Panc1 (cell line): ENCODE measurements at places on chromosomes 3 and 15.

DNA sequence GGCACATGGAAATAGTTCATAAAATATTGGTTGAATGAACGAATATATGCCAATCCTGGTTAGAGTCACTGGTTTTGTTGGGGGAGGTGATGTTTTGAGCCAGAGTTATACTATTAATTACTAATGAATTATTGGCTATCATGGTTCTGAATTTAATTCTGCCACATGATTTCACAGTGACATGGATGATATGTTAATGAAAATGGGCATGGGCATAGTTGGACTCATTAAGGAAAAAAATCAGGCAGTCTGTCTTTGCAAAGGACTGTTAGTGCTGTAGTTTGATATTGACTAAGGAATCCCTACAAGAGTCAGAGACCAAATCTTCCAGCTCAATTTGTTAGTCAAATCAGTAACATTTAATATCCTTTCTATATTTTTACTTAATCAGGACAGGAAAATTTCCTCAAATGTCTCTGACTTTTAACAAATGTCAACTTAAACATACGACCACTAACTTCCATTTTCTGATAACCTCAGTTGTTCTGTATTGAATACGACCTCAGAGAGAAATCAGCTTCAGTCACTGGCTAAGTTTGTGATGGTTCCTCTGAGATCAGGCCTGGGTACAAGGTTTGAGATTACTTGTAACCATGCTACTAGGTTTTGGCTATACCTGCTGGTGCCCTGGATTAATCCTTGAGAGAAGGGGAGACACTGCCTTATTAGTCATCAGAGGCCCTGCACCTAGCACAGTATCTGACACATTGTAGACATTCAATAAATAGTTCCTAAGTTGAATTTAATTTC is 13.3 kb downstream of the NFKBIZ start:
- DNase-seq: no peak

DNA sequence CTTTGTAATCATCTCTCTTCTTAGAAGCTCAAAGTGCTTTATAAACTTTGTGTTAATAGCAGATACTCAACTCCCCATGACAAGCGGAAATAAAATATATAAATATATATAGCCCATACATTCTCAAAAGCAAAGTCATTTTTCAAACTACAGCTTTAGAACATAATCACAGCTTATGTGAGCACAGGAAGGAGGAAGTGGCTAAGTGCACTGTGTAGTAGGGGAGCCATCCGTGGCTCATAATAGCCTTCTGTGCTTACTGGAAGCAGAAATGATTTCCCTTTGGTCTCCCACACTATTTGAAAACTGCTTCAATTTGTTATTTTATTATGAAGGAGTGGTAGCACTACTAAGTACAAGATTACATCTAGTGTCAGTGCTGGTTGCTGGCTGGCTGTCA is 151.4 kb upstream of the ARL6 start:
- DNase-seq: no peak

GRCh38 chr15:29914511-29914926 is 92.3 kb upstream of the TJP1 start:
- no peak for DNase-seq

DNA sequence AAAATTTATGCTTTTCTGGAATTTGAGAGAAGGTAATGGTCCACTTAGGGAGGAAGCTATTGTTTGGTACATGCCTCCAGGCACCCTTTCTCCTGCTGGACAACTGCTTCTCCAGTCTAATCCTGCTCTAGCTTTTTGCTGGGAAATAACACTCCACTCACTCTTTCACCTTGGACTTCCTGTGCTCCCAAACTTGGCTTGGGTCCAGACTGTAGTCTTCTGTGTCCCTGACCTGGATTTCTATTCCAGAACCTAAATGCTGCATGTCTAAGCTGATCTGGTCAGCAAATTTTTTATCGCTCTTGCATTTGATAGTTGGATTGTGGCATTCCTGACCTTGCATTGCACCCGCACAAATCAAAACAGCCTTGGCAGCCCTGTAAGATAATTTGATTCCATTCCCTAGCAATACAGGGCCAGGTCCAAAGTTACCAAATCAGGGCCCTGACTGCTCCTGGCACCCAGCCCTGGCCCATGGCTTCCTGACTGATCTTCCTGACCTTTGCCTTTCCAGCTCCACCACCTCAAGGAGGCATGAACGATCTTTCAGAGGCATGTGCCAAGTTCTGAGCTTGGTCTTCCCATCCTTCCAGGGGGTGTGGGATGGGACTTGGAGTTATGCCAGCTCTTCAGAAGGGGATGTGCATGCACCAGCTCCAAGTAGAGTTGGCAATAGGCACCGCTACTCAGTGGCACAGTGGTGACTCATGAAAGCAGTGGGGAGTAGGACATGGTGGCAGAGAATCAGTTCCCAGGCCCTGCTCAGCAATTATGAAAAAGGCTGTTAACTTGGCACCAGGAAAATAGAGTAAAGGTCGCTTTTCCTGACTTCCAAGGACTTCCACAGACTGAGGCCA is 43.9 kb upstream of the GOLGA8J start:
- no peak for DNase-seq

- no peak for DNase-seq
These were observed 13.4 kb downstream of the IL12A start for GRCh38 chr3:160001850-160002623.

DNA sequence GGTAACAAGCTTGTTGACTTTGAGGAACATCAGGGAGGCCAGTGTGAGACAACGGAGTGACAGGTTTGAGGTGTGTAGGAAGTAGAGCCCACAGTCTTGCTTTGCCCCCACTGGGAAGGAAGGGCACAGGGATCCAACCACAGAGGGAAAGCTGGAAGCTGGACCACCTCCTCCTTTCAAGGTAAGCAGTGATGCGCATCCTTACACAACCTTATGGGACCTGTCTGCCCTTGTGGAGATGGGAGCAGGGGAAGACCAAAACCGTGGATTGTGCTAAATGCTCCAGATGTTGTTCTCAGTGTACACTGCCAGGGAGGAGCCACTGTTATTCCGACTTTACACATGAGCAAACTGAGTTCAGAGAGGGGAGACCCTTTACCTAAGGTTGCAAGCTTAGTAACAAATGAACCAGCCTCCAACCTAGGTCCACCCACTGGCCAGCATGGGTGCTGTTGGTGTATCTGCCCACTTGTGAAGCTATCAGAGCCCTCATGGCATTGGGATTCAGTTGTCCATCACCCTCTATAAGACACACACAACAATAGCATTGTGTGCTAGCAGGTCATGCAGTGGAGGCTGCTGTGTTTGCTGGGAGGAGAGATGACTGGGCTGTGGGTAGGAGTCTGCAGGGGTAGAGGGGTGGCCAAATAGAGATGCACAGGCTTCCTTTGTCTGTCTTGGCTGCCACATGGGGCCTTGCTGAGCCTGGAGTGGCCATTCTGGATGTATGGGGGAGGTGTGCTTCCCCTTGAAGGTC is 586 bp upstream of the LSMEM2 start:
- DNase-seq: no peak

GRCh38 chr15:98861188-98861587 is 146.4 kb downstream of the PGPEP1L start:
- no peak for DNase-seq

GRCh38 chr3:170714122-170714521 is 128.2 kb upstream of the SLC7A14 start:
- DNase-seq: no peak
